ENCODE measurements at places on chromosomes 4 and X.
A peak's percentile ranks its signal among the peaks of the same experiment; 100 is the strongest.

- H3K36me3 ChIP-seq: no peaks in the 10 kb centered on the region
- peak; percentile 73 for DNase-seq
- H3K27me3 ChIP-seq: peaks cover 25% of the 10 kb centered on the region
- no peak overlapping the region for H3K4me3 ChIP-seq
- peaks cover 2% of the 10 kb centered on the region for H3K4me1 ChIP-seq
These were observed 66.4 kb downstream of the JADE3 start for GRCh38 chrX:46978341-46979291.

DNA sequence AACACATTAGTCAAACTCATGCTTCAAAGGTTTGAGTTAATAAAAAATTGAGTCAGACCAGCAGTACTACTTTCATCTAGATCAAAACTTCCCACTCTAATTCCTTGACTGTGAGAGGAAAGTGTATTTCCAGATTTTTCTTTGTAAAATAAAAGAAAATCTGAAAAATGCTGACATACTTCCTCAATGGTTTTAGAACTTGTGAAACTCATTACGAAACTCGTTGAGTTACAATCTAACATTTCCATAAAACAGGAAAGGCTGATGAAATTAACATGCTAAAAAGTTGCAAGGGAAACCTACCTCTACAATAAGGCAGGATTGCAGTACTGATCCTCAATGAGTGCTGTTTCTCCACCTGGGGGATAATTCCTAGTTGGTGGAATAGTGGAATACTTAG is 217.8 kb upstream of the HCCS start:
- no peaks in the 10 kb centered on the region for H3K36me3 ChIP-seq
- no peak overlapping the region for H3K4me3 ChIP-seq

DNA sequence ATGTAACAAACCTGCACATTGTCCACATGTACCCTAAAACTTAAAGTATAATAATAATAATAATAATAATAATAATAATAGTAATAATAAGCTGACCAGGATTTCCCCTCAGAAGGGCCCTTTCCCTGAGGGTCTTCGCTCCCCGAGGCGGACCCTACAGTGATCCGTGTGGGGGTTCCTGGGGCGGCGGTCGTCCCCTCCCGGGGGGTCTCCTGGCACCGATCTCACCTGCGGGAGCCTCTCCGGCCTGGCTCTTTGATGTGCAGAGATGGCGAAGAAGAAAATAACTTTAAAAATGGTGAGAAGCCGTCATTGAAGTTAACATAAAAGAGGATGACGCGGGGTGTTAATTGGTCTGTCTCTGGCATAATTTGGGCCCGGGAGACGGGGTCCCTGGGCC is 48.2 kb upstream of the PPP2R3B start:
- no peak overlapping the region for H3K4me3 ChIP-seq
- H3K27ac ChIP-seq: no peak overlapping the region
- H3K27me3 ChIP-seq: no peaks in the 10 kb centered on the region
- DNase-seq: no peak
- no peaks in the 10 kb centered on the region for H3K4me1 ChIP-seq
- H3K36me3 ChIP-seq: no peaks in the 10 kb centered on the region

GRCh38 chr4:82652062-82652461 is 90.3 kb upstream of the TMEM150C start:
- H3K4me1 ChIP-seq: peaks cover 2% of the 10 kb centered on the region
- H3K4me3 ChIP-seq: no peak overlapping the region
- H3K36me3 ChIP-seq: peaks cover 3% of the 10 kb centered on the region
- DNase-seq: no peak

DNA sequence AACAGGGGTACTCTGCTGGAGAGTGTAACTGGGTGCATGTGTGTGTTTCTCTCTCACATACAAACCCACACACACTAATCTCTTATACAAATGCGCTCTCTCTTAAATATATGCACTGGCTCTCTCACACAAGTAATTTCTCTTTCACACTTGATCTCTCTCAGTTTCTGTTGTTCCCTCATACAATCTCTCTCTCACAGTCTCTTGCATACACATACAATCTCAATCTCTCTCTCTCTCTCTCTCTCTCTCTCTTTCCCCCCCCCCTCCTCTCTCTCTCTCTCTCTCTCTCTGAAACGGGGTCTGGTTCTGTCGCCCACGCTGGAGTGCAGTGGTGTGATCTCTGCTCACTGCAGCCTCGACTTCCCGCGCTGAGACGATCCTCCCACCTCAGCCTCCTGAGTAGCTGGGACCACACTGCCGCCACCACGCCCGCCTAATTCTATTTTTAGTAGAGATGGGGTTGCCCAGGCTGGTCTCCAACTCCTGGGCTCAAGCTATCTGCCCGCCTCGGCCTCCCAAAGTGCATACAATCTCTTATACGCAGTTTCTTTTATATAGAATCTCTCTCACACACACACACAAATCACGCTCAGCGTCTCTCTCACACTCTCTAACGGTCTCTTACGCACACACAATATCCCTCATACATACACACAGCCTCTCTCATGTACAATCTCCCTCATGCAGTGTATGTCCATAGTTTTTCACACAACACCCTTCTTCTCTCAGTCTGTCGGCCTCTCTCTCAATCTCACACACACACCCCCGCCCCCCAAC is 518 bp upstream of the FAM241A start:
- H3K27ac ChIP-seq: no peak overlapping the region
- H3K36me3 ChIP-seq: no peaks in the 10 kb centered on the region
- no peaks in the 10 kb centered on the region for H3K27me3 ChIP-seq
- peaks cover 1% of the 10 kb centered on the region for H3K4me1 ChIP-seq
- no peak for DNase-seq

- H3K4me3 ChIP-seq: no peak overlapping the region
- no peaks in the 10 kb centered on the region for H3K36me3 ChIP-seq
- H3K4me1 ChIP-seq: peaks cover 4% of the 10 kb centered on the region
- DNase-seq: peak; percentile 69
These were observed 17.0 kb upstream of the PAPSS1 start for GRCh38 chr4:107736924-107737448.

DNA sequence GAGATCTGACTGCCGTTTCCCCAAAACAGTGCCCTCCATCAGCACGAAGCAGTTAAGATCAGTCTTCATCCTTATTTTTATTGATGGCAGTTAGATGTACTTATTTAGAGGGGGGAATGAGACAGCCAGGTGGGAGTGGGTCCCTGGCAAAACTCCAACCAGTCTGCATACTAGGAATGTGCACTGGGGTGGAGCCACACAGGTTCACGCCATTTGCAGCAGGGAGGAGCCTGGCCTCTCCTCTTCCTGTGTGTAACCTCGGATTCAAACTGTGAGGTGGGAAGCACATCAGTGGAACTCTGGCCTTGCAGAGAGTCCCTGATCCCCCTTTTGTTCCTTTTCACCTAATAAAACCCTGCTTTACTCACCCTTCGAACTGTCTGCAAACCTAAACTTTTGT is 987.7 kb upstream of the GRIA3 start:
- no peak overlapping the region for H3K27ac ChIP-seq
- H3K4me1 ChIP-seq: no peaks in the 10 kb centered on the region
- DNase-seq: no peak
- H3K27me3 ChIP-seq: no peaks in the 10 kb centered on the region
- H3K4me3 ChIP-seq: no peak overlapping the region

DNA sequence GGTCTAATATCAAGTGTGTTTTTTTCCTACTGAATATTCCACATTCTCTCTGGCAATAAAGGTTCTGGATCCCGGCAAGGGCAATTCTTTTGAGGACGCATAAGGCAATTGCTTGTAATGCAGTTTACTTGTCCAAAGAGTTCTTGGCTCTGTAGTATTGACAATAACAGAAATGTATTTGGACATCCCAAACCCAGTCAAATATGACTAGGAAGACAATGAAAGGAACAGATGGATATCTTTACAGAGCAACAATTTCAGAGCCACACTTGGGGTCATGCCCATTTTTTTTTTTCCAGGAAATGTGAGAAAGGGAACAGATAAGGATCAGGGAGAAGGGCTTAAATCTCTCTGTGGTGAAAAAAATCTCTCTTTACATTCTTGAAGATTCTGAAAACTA is 12.2 kb downstream of the GK2 start:
- no peak overlapping the region for H3K27ac ChIP-seq
- DNase-seq: no peak
- H3K27me3 ChIP-seq: no peaks in the 10 kb centered on the region
- no peaks in the 10 kb centered on the region for H3K4me1 ChIP-seq

- peak overlapping the region; percentile 24 for H3K27ac ChIP-seq
- peak overlapping the region; percentile 96 for H3K4me3 ChIP-seq
- peaks cover 6% of the 10 kb centered on the region for H3K4me1 ChIP-seq
- DNase-seq: peak; percentile 61
- H3K27me3 ChIP-seq: no peaks in the 10 kb centered on the region
These were observed 783 bp downstream of the RBPJ start for GRCh38 chr4:26321373-26322221.

DNA sequence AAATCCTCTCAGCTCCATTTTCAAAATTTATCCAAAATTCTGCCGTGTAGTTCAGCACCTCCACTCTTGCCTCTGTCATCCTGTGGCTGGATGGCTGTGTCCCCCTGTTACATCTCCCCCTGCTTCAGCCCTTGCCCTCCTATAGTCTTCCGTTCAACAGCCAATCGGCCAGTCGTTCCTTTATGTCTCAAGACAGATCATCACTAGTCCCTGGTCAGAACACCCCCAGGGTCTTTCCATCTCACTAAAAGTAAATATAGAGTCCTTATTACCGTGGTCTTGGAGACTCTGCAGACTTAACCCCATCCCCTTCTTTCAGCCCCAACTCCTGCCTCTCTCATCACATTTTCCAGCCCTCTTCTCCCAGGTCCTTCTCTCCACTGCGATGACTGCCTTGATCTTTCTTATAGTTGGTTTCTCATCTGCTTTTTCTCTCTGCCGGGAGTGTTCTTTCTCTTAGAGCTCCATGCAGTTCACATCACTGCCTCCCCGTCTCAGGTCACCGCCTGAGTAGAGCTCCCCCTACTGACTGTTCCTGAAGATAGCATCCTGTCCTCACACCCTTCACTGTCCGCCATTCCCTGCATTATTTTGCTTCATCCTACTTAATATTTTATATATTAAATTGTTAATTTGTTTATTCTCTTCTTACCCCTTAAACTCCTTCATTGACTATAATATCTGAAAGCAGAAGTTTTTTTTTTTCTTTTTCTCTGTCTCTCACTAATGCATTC is 736.9 kb upstream of the MAGEB2 start:
- peaks cover 4% of the 10 kb centered on the region for H3K27me3 ChIP-seq
- H3K4me1 ChIP-seq: no peaks in the 10 kb centered on the region
- H3K4me3 ChIP-seq: peak overlapping the region; percentile 8
- no peaks in the 10 kb centered on the region for H3K36me3 ChIP-seq
- no peak overlapping the region for H3K27ac ChIP-seq
- peak; percentile 22 for DNase-seq

DNA sequence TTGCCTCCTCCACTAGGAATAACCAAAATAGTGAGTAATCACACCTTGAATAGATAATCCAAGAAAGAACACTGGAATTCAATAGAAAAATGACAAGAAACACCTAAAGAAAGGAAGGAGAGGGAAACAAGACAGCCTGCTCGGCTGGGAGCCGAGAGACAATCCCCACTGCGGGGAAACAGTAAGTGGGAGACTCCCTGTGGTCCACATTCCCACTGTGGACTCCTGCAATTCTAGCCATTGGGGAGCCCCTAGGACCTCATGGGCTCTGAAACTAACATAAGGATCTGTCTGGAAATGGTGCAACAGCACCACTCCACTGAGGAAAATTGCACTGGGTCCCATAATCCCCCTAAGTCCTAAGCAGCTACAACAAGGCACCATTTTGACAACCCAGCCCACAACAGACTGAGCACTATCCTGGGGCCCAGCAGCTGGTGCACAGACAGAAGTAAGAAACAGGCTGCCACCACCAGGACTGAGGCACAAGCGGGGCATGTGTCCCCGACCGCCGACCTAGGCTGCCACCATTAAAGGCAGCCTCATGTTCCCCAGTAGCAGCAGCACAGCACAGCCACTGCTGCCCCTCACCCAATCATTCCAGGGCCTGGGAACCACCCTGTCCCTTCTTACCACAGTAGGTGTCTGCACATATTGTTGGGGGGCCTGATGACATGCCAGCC is 14.2 kb downstream of the LRBA start:
- H3K36me3 ChIP-seq: peaks cover 7% of the 10 kb centered on the region
- peaks cover 3% of the 10 kb centered on the region for H3K4me1 ChIP-seq
- DNase-seq: no peak
- H3K4me3 ChIP-seq: no peak overlapping the region
- no peaks in the 10 kb centered on the region for H3K27me3 ChIP-seq

GRCh38 chr4:107719922-107720722 is at the start of gene PAPSS1:
Gene PAPSS1 (minus strand): TSS chr4:107720234. CDS start chr4:107720179, 55 bp downstream.
- H3K4me1 ChIP-seq: peaks cover 2% of the 10 kb centered on the region
- H3K27ac ChIP-seq: peak within 1 kb of the TSS; percentile 92
- no peaks in the 10 kb centered on the region for H3K36me3 ChIP-seq
- DNase-seq: peak; percentile 96

- H3K4me3 ChIP-seq: no peak overlapping the region
- peaks cover 9% of the 10 kb centered on the region for H3K27me3 ChIP-seq
- H3K27ac ChIP-seq: no peak overlapping the region
- no peak for DNase-seq
- H3K36me3 ChIP-seq: no peaks in the 10 kb centered on the region
These were observed 216.2 kb downstream of the DHRSX start for GRCh38 chrX:2284601-2285000.

DNA sequence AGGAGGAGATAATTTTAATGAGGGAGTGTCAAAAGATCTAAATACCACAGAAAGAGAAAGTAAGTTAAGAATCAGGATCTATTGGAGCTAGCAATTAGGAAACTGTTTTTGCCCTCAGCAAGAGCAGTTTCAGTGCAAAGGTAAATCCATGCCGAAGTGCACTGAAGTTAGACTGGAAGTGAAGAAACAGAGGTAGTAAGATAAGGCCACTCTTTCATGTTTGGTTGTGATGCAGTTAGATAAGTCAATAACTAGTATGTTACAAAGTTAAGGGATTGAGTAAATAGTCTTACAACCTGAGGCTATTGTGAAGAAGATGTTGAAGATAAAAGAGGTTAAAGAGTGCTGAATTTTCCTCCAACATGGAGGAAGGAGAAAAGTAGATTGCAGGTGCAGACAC is 46.7 kb upstream of the UCP1 start:
- DNase-seq: no peak
- H3K36me3 ChIP-seq: no peaks in the 10 kb centered on the region
- H3K4me1 ChIP-seq: peaks cover 1% of the 10 kb centered on the region
- no peak overlapping the region for H3K4me3 ChIP-seq

GRCh38 chr4:80138551-80139538 is 58.5 kb upstream of the PRDM8 start:
- H3K4me3 ChIP-seq: no peak overlapping the region
- no peak overlapping the region for H3K27ac ChIP-seq
- no peaks in the 10 kb centered on the region for H3K36me3 ChIP-seq

DNA sequence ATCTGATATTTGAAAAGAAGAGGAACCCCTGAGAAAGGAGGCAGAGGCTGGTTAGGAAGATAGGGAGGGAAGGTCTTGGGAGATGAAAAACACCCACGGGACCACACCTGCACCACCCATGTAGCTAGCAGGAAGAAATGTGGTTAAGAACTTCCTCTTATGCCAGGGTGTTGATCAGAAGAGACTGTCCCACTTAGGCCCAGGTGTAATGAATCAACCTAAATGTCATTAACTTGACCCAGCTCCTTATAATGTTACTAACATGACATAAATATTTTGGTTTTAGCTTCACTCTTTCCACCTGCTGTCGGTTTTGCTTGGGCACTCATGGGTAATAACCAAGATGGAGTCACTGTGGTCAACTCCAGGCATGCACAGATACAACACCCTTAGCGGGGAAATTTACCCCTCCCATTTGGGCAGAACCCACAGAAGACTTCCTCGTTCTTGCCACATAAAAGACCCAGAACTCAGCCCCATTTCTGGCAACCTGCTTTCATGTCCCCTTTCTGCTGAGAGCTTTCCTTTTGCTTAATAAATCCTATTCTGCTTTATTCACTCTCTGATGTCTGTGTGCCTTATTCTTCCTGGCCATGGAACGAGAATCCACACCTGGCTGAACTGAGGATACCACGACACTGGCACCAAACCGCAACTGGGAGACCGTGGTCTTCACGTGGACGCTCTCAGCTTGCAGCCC is 46.8 kb downstream of the ZNF141 start:
- peak overlapping the region; percentile 31 for H3K4me3 ChIP-seq
- H3K27me3 ChIP-seq: no peaks in the 10 kb centered on the region
- no peak overlapping the region for H3K27ac ChIP-seq
- H3K36me3 ChIP-seq: peaks cover 5% of the 10 kb centered on the region
